ENCODE measurements at places on chromosomes 12 and 14.

DNA sequence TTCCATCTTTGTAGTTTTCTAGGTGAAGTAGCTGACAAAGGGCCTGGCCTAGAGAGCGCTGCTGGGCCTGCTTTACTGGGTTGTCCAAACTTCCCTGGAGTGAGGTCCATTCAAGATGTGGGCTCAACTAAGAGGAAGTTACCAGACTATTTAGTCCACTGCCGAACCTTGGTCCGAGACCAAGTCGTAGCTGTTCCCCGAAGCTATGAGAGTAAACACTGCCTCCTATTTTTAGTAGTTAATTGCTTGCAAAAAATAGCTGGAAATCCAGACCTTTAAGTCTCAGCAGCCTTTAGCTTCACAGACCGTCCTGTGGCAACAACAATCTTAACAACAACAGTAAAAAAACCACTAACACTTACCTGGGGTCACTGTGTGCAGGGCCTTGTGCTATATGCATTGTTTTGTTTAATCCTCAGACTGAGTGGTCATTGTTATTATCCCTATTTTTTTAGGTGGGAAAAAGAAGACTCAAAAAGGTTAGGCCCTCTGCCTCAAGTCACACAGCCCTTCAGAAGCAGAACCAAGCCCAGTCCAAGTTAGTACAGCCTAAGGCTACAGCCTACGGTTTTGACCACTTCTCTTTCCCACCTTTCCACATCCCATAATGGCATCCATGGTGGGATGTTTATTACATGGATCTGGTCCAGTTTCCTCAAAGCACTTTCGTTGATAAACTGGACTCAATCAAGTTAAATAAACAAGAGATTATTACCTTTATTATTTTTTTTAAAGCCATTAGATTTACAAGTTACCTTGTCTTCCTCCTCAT lies 30.6 kb downstream of the SOCS2 start:
- peak; percentile 25 for DNase-seq

- no peak for DNase-seq
These were observed 107.5 kb downstream of the SCARB1 start for GRCh38 chr12:124756166-124756565.

- no peak for DNase-seq
These were observed 4.2 kb upstream of the TRHDE start for GRCh38 chr12:72267974-72268373.

- peak; percentile 54 for DNase-seq
These were observed 20.2 kb upstream of the KIF26A start for GRCh38 chr14:104118006-104118844.

- no peak for DNase-seq
These were observed 821.9 kb downstream of the VRK1 start for GRCh38 chr14:97618917-97619690.

- DNase-seq: no peak
These were observed 34.9 kb downstream of the CCDC177 start for GRCh38 chr14:69539631-69540410.

GRCh38 chr14:50957296-50957695 lies 13.0 kb upstream of the PYGL start:
- no peak for DNase-seq

DNA sequence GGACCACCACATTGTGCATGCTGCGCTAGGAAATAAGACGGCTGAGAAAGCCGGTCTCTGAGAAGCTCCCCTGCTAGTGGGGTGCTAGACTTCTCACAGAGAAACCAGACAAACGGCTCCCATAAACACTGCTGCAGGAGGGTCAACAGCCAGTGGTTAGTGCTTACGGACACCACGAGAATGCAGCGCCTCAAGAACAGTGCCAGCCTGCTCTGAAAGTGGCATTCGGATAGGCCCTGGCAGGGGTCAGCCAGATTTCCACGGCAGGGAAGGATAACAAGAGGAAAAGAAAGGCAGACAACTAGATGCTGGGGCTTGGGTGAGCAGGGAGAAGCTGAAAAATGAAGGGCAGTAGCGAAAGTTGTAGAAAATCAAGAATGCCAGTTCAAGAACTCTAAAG lies 26.4 kb downstream of the PPTC7 start:
- DNase-seq: no peak

- no peak for DNase-seq
These were observed 1.3 kb downstream of the MAX start for GRCh38 chr14:65100922-65101541.

- no peak for DNase-seq
These were observed 223.2 kb downstream of the KTN1 start for GRCh38 chr14:55802986-55803872.

DNA sequence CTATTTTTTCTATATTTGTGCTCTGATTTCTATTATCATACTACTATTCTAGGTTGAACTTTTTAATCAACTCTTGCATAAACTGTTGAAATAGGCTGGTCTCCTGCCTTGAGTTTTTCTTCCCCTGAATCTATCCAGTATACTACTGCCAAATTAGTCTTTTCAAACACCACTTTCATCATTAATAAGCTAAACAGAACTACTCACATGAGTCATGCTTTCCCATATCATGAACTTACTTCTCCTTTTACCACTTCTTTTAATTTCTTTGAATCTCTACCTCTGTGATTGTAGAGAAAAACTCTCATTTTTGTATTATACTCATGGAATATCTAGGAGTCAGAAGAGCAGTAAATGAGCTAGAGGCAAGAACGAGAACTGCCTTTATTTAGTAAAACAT lies 340.3 kb upstream of the PDE3A start:
- no peak for DNase-seq

DNA sequence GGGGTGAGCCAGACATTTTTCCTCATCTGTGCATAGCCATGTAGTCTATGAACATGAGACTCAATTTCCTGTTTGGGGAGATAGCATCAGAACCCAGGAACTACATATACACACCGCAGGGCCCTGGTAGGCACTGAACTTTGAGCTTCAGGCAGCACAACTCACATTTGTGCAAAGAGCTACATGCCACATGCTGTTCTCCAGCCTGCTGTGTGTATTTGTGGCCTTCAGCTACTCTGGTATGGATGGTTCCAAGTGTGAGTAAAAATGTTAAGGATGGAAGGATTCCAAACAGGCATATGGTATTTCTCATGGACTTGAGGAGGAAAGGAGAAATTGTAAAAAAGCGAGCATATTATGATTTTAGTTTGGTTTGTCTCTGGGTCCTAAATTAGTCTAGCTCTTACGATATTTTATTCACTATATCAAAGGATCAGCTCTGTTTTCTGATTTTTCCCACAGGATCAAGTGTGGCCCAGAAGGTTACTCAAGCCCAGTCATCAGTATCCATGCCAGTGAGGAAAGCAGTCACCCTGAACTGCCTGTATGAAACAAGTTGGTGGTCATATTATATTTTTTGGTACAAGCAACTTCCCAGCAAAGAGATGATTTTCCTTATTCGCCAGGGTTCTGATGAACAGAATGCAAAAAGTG lies 422.4 kb upstream of the OR4E1 start:
- DNase-seq: no peak

GRCh38 chr12:132955094-132956010 lies 754 bp downstream of the ZNF605 start:
- peak; percentile 40 for DNase-seq

DNA sequence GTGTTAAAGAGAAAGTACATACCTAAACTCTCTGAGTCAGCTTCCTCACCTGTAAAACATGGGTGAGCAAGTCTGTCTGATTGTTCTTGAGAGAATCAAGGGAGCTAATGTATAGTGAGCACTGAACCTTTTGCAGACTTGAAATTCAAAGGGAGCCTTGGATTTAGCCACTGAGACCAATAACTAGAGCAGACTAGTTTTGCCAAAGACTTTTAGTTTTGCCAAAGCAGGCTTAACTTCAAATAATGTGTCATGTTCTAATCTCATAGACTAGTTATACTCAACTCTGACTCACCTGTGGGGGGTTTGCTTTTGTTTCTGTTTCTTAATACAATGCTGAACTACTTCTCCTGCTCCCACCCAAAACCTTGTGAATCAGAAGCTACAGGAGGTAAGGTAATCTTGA lies 123.7 kb downstream of the SLC25A21 start:
- no peak for DNase-seq

- peak; percentile 78 for DNase-seq
These were observed 472 bp downstream of the MBD6 start for GRCh38 chr12:57522887-57523705.

DNA sequence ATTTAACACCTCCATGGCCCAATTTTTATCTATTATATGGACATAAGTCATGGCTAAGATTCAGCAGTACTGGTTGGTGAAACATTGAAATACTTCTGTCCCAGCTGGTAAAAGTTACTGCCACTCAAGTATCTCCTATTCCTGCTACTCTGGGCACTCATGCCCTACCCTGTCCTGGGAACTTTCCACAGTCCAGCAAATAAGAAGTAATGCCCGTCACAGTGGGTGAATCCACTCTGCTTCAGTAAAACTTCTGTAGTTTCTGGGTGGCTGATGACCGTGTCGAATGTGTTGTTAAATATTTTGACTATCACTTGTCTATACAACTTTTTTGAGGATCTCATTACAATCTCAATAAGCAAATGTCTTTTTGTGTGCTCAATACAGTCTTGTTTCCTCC lies 209.3 kb upstream of the IGF1 start:
- no peak for DNase-seq

GRCh38 chr12:7905071-7905470 lies 30.9 kb downstream of the SLC2A3 start:
- no peak for DNase-seq

GRCh38 chr12:32431025-32431424 lies 31.7 kb downstream of the FGD4 start:
- no peak for DNase-seq

DNA sequence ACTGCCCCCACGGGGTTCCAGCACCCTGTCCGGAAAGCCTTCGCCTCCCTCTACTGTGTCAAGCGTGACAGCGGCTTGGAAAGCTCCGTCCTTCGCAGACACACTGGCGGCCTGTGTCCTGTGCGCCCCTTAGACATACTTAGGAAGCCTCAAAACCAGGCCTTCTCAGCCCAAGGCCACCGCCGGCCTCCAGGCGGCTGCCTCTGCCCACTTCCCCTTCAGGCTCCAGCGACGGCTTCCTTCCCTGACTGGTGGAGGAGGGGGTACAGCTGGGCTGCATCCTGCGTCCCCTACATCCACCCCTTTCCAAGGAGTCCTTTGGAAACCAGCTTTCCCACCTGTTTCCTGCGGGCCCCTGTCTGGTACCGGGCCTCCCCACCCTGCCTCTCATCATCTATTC lies 2.5 kb upstream of the CACNA2D4 start:
- DNase-seq: no peak
